ENCODE measurements at places on chromosomes 16 and 17.

- no peak for DNase-seq
Measured at GRCh38 chr17:77889135-77889505, 69.4 kb upstream of the TNRC6C start.

- peak; percentile 87 for DNase-seq
Measured at GRCh38 chr17:64281962-64282752, 19.1 kb upstream of the TEX2 start.

DNA sequence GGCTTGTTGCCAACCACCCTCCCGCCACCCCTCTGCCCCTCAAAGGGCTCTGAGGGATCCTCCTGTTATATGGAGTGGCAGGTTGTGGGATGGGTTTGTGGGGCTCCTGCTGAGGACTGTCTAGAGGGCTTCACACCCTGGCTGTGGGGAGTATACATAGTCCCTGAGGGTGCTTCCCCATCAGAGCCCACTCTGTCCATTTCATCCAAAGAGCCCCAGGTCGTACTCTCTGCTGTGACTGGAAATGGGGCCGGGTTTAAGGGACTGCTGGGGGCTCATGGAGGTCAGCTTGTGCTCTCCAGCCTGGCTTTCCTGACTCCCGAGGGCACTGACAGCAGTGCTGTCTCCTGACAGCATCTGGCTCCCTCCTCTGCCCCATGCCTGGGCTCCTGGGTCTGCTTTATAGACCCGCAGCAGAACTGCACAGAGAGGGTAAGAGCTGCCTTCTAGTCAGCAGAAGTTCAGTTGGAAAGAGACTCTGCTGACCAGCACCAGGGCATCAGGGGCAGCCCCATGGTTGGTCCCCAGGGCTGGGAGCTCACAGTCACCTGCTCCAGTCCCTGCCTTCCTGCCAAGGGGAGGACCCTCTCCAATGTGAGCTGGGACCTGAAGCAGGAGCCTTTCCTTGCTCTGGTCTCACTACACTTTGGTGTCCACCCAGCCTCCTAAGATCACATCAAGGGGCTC lies 17.8 kb upstream of the TNS4 start:
- DNase-seq, result no peak

GRCh38 chr17:76379275-76379641 lies 5.2 kb upstream of the SPHK1 start:
- DNase-seq, result no peak

GRCh38 chr17:882827-883585 lies 96.6 kb downstream of the NXN start:
- DNase-seq, result peak; percentile 26

DNA sequence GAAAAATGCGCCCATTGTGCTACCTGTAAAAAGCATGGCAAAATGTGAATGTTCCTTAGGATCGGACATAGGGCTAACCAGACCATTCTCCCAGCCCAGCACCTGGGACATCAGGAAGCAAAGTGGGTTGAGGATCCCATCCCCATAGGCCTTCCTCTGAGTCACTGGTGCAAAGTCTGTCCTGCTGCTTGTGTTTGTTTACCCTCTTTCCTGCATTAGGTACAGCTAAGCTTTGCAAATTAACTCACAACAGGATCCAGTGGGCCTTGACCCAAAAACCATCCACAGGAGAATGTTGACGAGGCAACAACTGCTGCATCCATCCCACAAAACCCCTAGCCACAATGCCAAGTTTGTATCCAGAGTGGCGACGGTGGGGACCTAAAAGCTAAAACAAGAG lies 106.2 kb downstream of the GRIN2A start:
- no peak for DNase-seq

DNA sequence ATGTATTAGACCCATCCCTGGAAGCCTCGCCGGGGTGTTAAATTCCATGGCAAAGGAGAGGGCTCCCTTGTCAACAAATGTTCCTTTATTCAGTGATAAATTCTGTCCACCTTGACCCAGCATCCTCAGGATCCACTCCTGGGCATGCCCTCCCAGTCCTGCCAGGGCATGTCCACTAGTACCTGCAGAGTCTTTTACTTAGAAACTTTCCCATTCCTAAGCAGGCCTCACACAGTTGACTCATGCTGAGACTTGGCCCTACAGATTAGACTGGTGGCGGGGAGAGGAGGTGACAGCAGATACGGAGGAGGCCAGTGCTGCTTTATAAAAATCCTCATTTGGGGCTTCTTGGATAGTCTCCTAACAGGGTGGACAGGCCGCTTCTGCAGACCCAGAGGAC lies 88.8 kb downstream of the CYLD start:
- DNase-seq, result no peak

DNA sequence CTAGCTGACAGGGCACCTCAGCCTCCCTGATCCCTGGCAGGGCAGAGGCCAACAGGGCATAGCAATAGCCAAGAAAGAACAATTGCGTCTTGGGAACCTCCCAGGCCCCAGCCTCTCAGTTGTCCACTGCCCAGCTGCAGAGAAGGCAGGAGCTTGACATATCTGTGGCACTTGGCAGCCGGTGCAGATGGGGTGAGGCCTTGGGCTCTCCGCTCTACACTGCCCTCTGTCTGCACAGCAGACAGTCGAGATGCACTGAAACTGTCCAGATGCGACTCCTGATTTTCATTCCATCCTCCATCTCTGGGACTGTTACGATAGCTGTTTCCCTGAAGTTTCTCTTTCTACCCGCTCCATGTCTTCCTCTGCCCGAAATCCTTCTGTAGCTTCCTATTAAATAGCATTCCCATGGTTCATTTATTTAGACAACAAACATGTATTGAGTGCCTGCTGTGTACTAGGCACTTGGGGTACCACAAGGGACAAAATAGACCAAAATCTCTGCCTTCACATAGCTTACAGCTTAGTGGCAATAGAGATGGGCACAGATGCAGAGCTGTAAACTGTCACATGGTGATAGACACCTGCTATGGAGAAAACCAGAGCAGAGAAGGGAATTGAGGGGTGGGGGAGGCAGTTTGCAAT lies 3.3 kb downstream of the POLR3E start:
- peak; percentile 85 for DNase-seq

DNA sequence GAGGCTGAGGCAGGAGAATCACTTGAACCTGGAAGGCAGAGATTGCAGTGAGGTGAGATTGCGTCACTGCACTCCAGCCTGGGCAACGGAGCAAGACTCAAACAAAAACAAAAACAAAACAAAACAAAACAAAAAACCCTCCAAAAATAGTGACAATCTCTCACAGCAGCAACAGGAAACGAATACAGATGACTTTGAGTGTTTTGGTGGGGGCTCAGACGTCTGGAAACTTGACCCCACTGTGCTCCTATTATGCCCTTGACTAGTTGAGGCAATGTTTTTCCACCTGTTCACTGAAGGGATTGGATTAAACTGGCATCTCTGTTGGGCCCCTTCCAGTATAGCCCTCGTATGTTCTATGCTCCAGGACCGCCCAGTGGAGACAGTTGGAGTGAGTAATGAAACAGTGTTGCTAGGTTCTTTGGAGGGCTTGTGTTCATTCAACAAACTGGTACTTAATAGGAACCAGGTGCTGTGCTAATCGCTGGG lies 167.0 kb downstream of the UTP18 start:
- no peak for DNase-seq

DNA sequence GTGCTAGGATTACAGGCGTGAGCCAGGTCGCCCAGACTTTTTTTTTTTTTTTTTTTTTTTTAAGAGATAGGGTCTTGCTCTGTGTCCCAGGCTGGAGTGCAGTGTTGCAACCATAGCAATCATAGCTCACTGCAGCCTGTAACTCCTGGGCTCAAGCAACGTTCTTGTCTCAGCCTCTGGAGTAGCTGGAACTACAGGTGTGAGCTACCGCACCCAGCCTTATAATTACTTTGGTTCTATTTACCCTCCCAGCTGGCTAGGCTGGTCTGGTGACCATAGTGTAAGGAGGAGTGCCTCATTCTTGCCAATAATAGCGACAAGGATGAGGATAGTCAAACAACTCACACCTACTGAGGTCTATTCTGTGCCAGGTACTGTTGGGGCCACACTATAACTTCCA lies 39.6 kb upstream of the USP7 start:
- DNase-seq, result no peak

- no peak for DNase-seq
Measured at GRCh38 chr17:82909322-82909904, 69.6 kb upstream of the ZNF750 start.

- DNase-seq, result no peak
Measured at GRCh38 chr17:1695365-1695764, 10.7 kb upstream of the PRPF8 start.

DNA sequence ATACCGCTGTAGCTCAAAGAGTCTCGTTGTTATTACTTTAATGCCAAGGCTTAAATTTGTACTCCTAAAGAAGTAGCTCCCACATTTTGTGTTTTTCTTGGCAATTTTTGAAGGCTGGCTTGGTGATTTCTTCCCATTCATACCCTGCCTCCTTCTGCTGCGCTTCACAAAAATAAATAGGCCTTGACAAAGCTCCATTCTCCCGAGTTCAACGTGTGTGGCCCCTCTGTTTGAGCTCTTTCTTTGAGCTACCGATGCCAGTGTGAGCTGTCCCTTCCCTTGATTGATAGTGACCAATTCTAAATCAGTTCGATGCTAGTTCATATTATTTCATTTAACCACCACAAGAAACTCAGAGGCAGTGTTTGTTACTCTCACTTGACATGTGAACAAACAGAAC lies 96.8 kb downstream of the MAP2K6 start:
- no peak for DNase-seq

- DNase-seq, result peak; percentile 37
Measured at GRCh38 chr17:69567130-69567529, 152.6 kb downstream of the MAP2K6 start.

GRCh38 chr17:18262641-18263040 lies 2.2 kb downstream of the MIEF2 start:
- no peak for DNase-seq

DNA sequence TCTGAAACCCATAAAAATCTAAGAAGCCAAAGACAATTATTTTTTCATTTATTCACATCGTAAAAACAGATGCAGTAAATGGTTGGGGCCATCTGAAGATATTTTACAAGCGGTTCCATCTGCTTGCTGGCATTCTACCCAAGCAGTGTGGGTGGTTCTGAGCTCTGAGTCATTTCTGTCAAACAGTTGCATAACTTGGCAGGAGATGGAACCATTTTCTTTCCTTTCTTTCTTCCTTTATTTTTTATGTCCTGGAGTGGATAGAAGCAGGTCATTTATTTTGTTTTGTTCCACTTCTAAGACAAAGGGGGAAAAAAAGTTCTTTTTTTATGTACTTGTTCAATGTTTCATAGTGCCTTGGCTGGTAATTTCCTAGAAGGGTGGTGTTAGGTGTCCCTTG lies 1151.9 kb upstream of the GOT2 start:
- peak; percentile 71 for DNase-seq

- no peak for DNase-seq
Measured at GRCh38 chr16:79130616-79131015, 469.9 kb downstream of the MAF start.

Data from GM23248 (cell line).